ENCODE measurements at places on chromosomes 5 and 9. TPM values are rescaled to one million over a fixed set of nuclear protein-coding genes. Genes with fewer than 3 reads are reported as not detected.
A peak's percentile ranks its signal among the peaks of the same experiment; 100 is the strongest.

GRCh38 chr5:147454996-147455677 lies 54.7 kb downstream of the DPYSL3 start:
- peak; percentile 93 for DNase-seq
- H3K4me1 ChIP-seq = peaks cover 3% of the 10 kb centered on the region
- no peaks in the 10 kb centered on the region for H3K36me3 ChIP-seq

DNA sequence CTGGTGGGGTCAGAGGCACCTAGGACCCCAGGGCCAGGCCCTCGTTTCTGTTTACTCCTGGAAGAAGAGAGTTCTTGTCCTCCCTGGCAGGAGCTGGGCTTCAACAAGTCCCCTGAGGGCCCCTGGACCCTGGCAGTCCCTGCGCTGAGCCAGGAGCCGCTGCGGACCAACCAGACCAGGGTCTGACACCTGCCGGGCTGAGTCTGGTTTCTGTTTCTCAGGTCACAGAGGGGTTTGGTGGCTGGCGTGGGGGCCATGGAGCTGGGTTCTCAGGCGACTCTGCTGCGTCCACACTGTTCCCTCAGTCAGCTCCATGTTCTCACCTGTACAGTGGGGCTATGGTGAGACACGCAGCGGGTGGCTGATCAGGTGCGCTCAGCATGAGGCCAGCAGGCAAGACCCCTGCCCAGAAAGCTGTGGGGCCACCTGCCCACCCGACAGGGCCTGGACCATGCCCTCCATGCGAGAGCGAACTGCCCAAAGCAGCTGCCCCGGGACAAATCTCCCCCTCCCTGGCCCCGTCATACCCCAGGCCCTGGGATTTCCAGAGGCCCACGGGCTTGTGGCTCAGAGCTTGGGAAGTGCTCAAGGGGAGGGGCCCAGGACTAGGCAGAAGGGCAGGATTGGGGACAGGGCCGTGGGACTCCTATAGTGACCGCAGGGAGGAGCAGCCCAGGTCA lies 17.9 kb upstream of the NOTCH1 start:
- no peak for DNase-seq
- H3K27ac ChIP-seq = no peak overlapping the region
- peaks cover 30% of the 10 kb centered on the region for H3K4me1 ChIP-seq
- no peaks in the 10 kb centered on the region for H3K36me3 ChIP-seq
- no peak overlapping the region for H3K4me3 ChIP-seq

DNA sequence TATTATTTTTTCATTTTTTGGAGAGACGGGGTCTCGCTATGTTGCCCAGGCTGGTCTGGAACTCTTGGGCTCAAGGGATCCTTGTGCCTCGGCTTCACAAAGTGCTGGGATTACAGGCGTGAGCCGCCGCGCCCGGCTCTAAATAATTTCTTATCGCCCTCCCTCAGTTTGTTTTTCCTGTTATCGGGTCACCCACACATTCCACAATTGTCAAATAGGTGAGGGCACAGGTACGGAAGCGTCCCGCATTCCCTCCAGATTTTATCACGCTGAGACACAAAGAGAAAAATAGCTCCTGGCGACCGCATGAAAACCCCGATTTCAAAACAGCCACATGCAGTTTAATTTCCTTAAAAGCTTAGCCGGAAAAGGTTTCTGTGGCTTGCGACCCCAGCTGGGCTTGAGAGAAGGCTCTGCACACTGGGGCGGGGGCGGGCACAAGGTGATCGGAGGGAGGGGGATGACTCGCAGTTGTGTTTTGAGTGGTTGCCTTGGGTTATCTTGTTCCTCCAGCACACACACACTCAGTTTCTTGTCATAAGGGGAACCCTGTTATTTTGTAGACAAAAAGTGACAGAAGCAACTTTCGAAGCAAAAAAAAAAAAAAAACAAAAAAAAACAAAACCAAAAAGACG lies 717 bp upstream of the IQGAP2 start:
- no peak overlapping the region for H3K27ac ChIP-seq
- no peak for DNase-seq
- H3K4me3 ChIP-seq = peak overlapping the region; percentile 72
- peaks cover 28% of the 10 kb centered on the region for H3K27me3 ChIP-seq
- H3K36me3 ChIP-seq = no peaks in the 10 kb centered on the region

FOXD1 gene
- total RNA-seq = 0.77 TPM

STPG3 gene
- not detected for total RNA-seq

DNA sequence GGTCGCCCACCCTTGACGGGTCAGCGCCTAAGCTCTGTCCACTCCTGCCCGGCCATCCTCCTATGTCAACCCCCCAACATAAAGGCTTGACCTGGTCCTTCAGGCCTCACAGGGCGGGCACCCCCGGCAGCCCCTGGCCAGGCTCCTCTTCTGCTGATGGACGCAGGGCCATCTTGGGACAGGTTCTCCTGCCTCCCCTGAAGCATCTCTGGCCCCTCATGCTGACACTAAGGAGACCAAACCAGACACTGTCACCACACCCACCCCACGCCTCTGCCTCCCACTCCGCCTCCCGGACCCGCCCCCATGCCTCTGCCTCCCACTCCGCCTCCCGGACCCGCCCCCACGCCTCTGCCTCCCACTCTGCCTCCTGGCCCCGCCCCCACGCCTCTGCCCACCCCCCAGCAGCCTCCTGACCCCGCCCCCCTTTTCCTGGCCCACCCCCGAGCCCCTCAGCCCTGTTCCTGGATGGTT lies 6.8 kb downstream of the OBP2A start:
- no peak overlapping the region for H3K4me3 ChIP-seq
- H3K4me1 ChIP-seq = no peaks in the 10 kb centered on the region

DNA sequence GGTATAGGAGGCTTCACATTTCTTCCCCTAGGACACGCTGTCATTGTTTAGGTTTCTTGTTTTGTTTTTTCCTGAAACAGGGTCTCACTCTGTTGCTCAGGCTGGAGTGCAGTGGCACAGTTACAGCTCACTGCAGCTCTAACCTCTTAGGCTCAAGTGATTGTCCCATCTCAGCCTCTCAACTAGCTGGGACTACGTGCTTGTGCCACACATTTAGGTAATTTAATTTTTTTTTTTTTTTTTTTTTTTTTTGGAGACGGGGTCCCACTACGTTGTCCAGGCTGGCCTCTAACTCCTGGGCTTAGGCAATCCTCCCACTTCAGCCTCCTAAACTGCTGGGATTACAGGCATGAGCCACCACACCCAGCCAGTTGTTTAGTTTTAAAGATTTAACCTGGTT lies 66.2 kb downstream of the EXOSC2 start:
- no peak overlapping the region for H3K27ac ChIP-seq
- no peaks in the 10 kb centered on the region for H3K36me3 ChIP-seq
- DNase-seq = no peak
- H3K4me1 ChIP-seq = peaks cover 3% of the 10 kb centered on the region
- no peak overlapping the region for H3K4me3 ChIP-seq
- no peaks in the 10 kb centered on the region for H3K27me3 ChIP-seq

GRCh38 chr5:73640861-73641320 lies 14.9 kb downstream of the ARHGEF28 start:
- no peak overlapping the region for H3K27ac ChIP-seq
- H3K4me3 ChIP-seq = no peak overlapping the region
- peak; percentile 52 for DNase-seq
- no peaks in the 10 kb centered on the region for H3K36me3 ChIP-seq
- no peaks in the 10 kb centered on the region for H3K27me3 ChIP-seq

GRCh38 chr9:122122468-122122867 lies 29.4 kb upstream of the TTLL11 start:
- H3K4me3 ChIP-seq = no peak overlapping the region
- no peaks in the 10 kb centered on the region for H3K36me3 ChIP-seq
- DNase-seq = no peak
- no peak overlapping the region for H3K27ac ChIP-seq

TMC1 gene
- total RNA-seq = not detected

PROB1 gene
- total RNA-seq = 0.77 TPM
